ENCODE measurements at places on chromosomes 7 and 10. TPM values are rescaled to one million over a fixed set of nuclear protein-coding genes. Genes with fewer than 3 reads are reported as not detected.

Gene SLC18A3
- not detected for polyA plus RNA-seq

Gene SHH
- not detected for polyA plus RNA-seq

Gene STN1
- 18.4 TPM for polyA plus RNA-seq

Gene OR2A5
- polyA plus RNA-seq: not detected

Gene SEMA3C
- polyA plus RNA-seq: 0.06 TPM

Gene ARHGEF35
- polyA plus RNA-seq: 0.34 TPM

Gene INSYN2A
- polyA plus RNA-seq: not detected

Gene ANLN
- 0.19 TPM for polyA plus RNA-seq

Gene C10orf120
- not detected for polyA plus RNA-seq

Gene HOXA2
- not detected for polyA plus RNA-seq

Gene EPHA1
- 0.50 TPM for polyA plus RNA-seq

Gene ATOH7
- polyA plus RNA-seq: not detected

Gene NANOS1
- polyA plus RNA-seq: 0.16 TPM

Gene PROSER2
- polyA plus RNA-seq: not detected
